ENCODE measurements at places on chromosomes 11 and 22. TPM values are rescaled to one million over a fixed set of nuclear protein-coding genes. Genes with fewer than 3 reads are reported as not detected.

DNA sequence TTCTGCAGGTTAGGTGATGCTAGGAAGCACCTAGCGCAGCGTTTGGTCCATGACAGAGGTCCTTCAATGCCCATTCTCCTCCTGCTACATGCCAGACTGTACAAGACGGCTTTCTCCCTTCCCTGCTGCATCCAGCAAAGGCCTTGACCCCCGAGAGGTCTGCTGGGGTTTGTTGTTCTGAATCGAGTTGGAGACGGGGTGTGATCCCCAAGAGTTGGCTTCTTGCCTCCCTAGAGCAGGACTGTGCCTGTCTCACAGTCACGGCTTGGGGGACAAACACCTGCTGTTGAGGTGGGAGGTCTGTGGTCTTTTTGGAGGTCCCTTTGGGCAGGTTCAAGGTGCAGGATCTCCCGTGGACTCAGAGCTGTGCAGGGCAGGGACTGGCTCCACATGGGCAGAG, 352.3 kb upstream of the B3GAT1 start:
- DNase-seq = no peak

- no peak for DNase-seq
Observed at GRCh38 chr22:22424210-22424800, 84.2 kb downstream of the ZNF280B start.

DNA sequence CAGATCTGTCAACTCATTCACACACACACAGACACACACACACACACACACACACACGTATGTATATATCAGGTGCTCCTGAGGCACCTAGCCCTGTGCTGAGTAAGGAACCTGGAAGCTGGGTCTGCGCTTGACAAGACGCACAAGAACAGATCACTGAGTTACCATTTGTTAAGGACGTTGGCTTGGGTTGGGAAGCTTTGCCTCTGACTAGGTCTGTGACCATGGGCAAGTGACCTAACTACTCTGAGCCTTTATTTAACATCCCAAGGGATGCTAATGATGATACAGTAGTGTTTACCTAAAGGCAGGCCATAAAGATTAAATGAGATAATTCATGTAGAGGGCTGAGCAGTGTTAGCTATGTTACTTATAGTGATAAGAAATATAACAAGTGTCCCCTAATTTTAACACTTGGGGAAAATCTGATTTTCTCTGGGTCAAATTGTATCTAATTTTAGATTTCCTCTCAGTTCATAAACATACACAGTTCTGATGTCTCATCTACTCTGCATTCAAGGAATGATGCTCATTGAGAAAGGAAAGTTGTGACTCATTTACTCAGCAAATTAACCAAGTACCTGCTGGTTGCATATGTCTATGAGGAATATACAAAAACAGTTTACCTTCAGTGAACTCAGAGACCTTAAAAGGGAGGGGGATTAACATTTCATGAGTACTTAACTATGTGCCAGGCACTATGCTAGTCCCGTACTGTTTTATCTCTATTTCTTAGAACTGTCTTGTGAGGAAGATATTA, 13.6 kb downstream of the RNF185 start:
- no peak for DNase-seq

- DNase-seq = no peak
Observed at GRCh38 chr22:49226096-49226495, 601.6 kb downstream of the BRD1 start.

DNA sequence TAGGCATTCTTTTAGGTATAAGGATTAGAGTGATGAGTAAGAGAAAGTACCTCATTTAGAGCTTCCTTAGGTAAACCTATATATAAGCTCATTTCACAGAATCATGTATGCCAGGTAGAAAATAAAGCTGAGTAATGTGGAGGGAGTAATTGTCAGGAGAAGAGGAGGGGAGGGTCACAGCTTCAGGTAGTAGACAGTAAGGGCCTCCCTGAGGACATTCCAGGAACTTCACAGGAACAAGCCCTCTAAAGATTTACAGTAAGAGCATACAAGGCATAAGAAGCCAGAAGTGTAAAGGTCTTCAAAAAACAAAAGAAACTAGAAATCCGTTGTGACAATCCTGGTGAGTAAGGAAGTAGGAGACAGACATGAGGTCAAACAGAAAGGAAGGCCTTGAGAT, 57.6 kb downstream of the USP47 start:
- no peak for DNase-seq

GRCh38 chr11:68370211-68371111, 58.1 kb downstream of the LRP5 start:
- no peak for DNase-seq

DNA sequence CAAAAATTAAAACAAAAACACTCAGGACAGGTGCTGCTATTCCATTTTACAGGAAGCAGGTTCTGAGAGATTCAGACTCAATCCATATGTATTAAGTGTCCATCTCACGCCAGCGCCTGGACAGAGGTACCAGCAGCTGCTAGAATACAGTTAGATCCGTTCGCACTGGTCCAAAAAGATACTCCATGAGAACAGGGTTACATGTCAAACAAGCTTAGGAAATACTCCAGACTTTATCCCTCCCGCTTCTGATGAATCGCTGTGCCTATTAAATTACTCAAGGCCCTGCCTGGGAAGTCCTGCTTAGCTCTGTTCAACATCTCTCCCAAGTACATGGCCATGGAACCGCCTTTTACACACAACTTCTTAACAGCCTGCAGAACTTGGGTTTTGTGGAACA, 50.2 kb upstream of the SLC35C1 start:
- no peak for DNase-seq

DNA sequence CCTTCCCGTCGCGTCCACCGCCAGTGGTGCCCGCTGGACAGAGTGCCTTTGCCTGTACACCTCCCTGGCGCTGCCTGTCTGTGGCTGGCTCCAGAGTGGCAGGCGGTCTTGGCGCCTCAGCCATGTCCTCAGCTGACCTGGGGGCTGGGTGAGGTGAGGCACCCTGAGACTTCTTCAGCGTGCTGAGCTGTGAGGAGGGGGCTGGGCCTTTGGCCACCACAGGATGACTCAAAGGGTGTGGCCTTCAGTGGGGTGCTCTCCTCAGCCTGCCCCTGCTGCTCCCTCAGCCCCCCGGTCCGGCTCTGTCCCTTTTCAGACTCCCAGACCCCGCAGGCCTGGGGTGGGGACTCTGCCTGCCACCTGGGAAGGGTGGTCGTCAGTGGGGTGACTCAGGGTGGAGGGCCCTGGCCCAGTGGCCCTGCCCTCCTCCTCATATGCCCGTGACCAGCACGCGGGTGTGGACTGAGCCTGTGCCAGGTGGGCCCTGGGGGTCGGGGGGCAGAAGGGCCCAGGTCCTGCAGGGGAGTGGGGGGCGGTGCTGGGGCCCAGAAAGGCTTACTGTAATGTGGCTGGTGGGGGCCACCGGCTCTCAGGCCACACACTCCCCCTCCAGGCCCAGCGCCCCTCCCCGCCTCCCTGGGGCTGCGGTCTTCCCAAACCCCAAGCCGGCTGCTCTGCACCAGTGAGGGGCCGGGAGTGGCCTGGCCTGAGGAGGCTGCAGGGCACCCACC, 15.9 kb downstream of the CRELD2 start:
- no peak for DNase-seq

GRCh38 chr11:59175091-59175501, 3.2 kb downstream of the DTX4 start:
- DNase-seq = no peak

GRCh38 chr11:86632499-86633269, 39.7 kb downstream of the ME3 start:
- no peak for DNase-seq

GRCh38 chr11:1563697-1564534, 8.2 kb downstream of the DUSP8 start:
- no peak for DNase-seq

DNA sequence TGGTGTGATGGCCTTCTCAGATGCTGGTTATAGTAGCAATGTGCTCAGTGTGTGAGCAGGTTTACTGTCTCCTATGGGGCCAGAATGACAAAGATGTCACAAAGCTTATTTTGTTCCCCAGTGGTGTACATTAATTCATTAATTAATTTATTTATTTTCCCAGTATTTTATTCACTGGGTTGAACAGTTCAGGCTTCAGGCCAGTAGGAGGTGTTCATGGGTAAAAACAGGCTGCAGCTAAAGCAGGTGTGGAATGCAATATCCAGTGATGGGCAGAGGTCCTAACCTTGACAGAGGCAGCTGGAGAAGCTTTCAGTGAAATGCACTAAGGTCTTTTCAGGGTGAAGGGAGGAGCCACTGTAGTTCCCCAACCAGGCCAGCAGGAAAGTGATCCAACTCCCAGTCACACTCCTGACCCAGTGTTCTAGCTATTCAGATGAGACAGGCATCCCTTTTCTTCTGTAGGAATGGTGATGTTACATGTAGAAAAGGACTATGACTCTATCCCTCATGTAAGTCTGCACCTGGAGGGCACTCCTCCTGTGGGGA, 7.8 kb upstream of the FANCF start:
- no peak for DNase-seq

GRCh38 chr11:61574611-61575010, 6.3 kb downstream of the SYT7 start:
- no peak for DNase-seq

GRCh38 chr11:74412321-74412720, 14.1 kb upstream of the PGM2L1 start:
- no peak for DNase-seq

DNA sequence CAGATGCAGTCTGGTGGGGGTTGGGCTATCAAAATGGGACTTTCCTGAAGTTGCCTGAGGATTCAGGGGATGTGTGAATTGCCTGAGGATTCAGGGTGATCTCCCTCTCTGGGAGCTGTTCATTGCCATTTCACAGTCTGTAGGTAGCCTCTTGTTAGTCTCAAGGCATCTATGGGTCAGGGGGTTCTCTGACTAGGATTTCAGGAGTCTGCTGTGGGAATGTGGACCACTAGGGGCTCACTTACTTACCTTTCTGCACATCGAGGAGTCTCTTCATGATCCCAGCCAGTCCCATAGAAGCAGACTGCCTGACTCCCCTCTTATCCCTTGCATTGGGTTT, 54.0 kb downstream of the KCNQ1OT1 start:
- DNase-seq = no peak

- DNase-seq = no peak
Observed at GRCh38 chr11:40134820-40135570, 1324.5 kb downstream of the LRRC4C start.

- DNase-seq = no peak
Observed at GRCh38 chr11:95067039-95067840, 521 bp downstream of the SRSF8 start.

DNA sequence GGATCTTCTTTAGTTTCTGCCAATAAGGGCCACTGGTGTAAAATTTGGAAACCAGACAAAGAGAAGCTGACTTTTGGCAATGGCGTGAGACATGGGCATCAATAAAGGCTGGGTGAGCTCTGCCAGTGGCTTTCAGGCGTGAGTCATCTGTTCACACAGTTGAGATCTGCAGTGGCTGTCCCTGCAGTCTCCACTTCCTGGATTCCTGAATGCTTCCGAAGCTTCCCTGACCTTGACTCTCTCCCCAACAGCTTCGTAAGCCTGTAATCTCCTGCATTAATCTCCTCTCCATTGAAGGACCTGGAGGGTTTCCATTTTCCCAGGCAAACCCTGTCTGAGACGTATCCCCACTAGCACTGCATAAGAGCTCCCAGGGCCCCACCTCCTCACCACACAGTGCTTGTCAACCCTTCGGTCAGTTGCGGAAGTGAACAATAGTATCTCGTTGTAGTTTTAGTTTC, 574.7 kb downstream of the TBC1D22A start:
- DNase-seq = no peak

The MOGAT2 gene
- polyA plus RNA-seq = 1.7 TPM

The CFAP68 gene
- polyA plus RNA-seq = 47.9 TPM

The TENM4 gene
- polyA plus RNA-seq = 19.9 TPM

The AIFM3 gene
- 1.1 TPM for polyA plus RNA-seq

The SYT7 gene
- polyA plus RNA-seq = 5.6 TPM

The APOBEC3B gene
- 7.4 TPM for polyA plus RNA-seq

The CATSPERZ gene
- polyA plus RNA-seq = not detected

The TCN2 gene
- polyA plus RNA-seq = 56.8 TPM

The MAFF gene
- 2.5 TPM for polyA plus RNA-seq

The ST14 gene
- polyA plus RNA-seq = 39.5 TPM

The CCDC81 gene
- 2.1 TPM for polyA plus RNA-seq

The KCNQ1OT1 gene
- 0.72 TPM for polyA plus RNA-seq

The MUC15 gene
- polyA plus RNA-seq = 2.7 TPM
